Regular cardiac myocyte (primary cell): ENCODE measurements at places on chromosomes 4 and X. TPM values are rescaled to one million over a fixed set of nuclear protein-coding genes. Genes with fewer than 3 reads are reported as not detected.

Gene EDA2R
- total RNA-seq: 8.8 and 14.9 TPM in 2 replicates

Gene FHDC1
- total RNA-seq: under 0.01 and 0.19 TPM in 2 replicates

Gene TMSB15A
- 2.5 and 5.9 TPM in 2 replicates for total RNA-seq

Gene MGARP
- 59.0 and 87.7 TPM in 2 replicates for total RNA-seq

Gene ASB5
- under 0.01 and 6.2 TPM in 2 replicates for total RNA-seq

Gene ETNPPL
- total RNA-seq: not detected in 2 replicates

Gene TET2
- 5.4 and 8.5 TPM in 2 replicates for total RNA-seq

Gene HHIP
- total RNA-seq: 19.4 and 69.6 TPM in 2 replicates

Gene YIPF7
- not detected in 2 replicates for total RNA-seq

Gene CDS1
- under 0.01 and 0.28 TPM in 2 replicates for total RNA-seq

Gene MAGEB3
- not detected in 2 replicates for total RNA-seq

Gene GPM6B
- total RNA-seq: 3.1 and 5.4 TPM in 2 replicates

Gene AMBN
- total RNA-seq: not detected in 2 replicates

Gene OTC
- not detected in 2 replicates for total RNA-seq

Gene GPRASP1
- total RNA-seq: 1.5 and 7.3 TPM in 2 replicates

Gene GRIA3
- 1.9 and 5.4 TPM in 2 replicates for total RNA-seq
